ENCODE measurements at places on chromosomes 16 and 17.

DNA sequence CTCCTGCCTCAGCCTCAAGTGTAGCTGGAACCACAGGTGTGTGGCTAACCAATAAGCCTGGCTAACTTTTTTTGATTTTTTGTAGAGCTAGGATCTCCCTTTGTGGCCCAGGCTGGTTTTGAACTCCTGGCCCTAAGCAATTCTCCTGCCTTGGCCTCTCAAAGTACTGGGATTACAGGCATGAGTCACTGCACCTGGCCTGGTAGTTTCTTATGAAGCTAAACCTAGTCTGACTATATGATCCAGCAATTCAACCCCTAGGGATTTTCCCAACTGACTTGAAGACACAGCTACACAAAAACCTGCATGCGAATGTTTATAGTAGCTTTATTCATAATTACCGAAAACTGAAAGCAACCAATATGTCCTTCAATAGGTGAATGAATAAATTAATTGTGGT, 176.2 kb upstream of the IRX3 start:
- no peak for DNase-seq

GRCh38 chr16:84925092-84925772, 86.1 kb downstream of the ZDHHC7 start:
- peak; percentile 54 for DNase-seq

GRCh38 chr17:28405632-28406472, at the start of gene SLC46A1:
SLC46A1 (minus strand) TSS chr17:28406212; CDS start chr17:28406114, 98 bp downstream.
- DNase-seq: peak; percentile 76

- DNase-seq: no peak
Observed at GRCh38 chr17:72691586-72691985, 400.9 kb downstream of the SLC39A11 start.

DNA sequence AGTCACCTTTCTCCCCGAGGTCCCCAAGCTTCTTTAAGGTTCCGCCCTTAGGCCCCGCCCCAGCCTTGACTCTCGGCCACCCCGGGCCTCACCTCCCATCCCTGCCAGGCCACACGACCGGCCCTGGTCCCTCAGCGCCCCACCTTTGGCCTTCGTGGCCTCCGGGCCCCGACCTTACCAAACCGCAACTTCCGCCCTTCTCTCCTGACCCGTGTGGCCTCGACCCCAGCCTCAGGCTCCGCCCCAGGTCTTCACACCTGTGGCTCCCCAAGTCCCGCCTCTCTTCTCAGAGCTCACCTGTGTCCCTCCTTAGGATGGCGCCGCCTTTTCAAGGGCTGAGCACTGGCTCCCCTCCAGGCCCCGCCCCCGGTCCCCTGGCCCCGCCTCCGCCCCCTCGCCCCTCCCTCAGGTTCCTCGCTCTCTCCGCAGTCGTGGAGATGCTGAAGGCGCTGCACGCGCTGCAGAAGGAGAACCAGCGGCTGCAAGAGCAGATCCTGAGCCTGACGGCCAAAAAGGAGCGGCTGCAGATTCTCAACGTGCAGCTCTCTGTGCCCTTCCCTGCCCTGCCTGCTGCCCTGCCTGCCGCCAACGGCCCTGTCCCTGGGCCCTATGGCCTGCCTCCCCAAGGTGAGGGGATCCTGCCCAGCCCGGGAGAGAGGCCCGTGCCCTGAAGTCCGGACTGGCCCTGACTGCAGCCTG, 10.0 kb upstream of the CISD3 start:
- peak; percentile 59 for DNase-seq
